GM12878 (cell line): ENCODE measurements at places on chromosomes 3 and 15. TPM values are rescaled to one million over a fixed set of nuclear protein-coding genes. Genes with fewer than 3 reads are reported as not detected.

- H3K27me3 ChIP-seq: no peaks in the 10 kb centered on the region
- no peaks in the 10 kb centered on the region for H3K36me3 ChIP-seq
- no peak overlapping the region for H3K4me3 ChIP-seq
- DNase-seq: no peak
- no peaks in the 10 kb centered on the region for H3K4me1 ChIP-seq
- H3K27ac ChIP-seq: no peak overlapping the region
These were observed 8.7 kb downstream of the PLS1 start for GRCh38 chr3:142604940-142605339.

DNA sequence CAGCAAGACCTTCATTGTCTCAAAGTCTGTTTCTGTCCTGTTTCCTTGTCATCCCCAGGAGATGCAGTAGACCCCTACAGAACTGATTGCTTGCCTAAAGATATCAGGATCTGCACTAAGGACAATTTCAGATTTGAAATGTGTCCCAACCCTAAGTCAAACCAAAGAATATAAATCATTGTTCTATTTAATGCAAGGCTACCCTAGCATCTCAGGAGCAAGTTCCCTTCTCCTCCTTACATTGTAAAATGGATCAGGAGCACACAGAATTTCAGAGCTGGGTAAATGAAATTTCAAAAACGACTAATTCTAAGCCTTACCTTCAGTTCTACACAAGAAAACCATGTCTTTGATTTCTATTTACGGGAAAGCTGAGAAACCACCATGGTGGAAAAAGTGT lies 360.9 kb upstream of the KCNH8 start:
- no peak for DNase-seq
- H3K36me3 ChIP-seq: no peaks in the 10 kb centered on the region
- no peak overlapping the region for H3K27ac ChIP-seq
- no peaks in the 10 kb centered on the region for H3K4me1 ChIP-seq

- H3K36me3 ChIP-seq: no peaks in the 10 kb centered on the region
- no peak overlapping the region for H3K4me3 ChIP-seq
- no peak for DNase-seq
- H3K27ac ChIP-seq: no peak overlapping the region
- no peaks in the 10 kb centered on the region for H3K4me1 ChIP-seq
These were observed 27.6 kb upstream of the FOXP1 start for GRCh38 chr3:71611099-71611498.

DNA sequence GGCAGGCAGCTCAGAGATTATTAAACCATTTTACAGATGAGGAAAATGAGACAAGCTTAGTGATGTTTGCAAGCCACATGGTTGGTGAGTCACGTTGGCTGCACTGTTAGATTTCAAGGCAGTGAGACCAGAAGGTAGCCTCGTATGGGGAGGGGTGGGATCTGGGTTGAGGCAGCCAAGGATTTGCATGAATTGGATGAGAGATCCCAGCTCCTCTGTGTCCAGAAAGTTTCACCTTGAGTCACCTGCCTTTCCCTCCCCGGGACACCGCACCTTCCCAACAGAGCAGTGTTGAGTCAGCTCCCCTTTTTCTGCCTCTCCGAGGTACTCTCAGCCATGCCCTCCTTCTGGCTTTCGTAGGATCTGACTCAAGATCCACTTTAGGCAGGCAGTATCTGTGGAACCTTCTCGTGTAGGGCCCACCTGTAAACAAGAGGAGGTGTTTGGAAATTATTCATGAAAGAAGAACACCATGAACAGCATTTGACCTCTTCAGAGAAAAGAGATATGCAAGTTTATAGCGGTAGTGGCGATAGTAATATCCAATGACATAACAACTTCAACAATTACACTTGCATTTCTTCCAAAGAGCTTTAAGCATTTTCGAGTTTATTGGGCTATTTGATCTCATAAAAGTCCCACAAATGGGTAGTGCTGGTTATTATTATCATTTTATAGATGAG lies 46.8 kb upstream of the VPS8 start:
- H3K27ac ChIP-seq: no peak overlapping the region
- H3K4me1 ChIP-seq: peaks cover 10% of the 10 kb centered on the region; the same call in 1 of the 2 replicates
- DNase-seq: no peak
- no peak overlapping the region for H3K4me3 ChIP-seq

The GOLGA8J gene
- total RNA-seq: not detected in 2 replicates

The CLEC3B gene
- 0.23 TPM in 1 of 2 replicates, not detected in the other for total RNA-seq

The NDN gene
- 0.13 TPM in 1 of 2 replicates, not detected in the other for total RNA-seq
